Stimulated activated CD8-positive, alpha-beta memory T cell treated with anti-CD3 and anti-CD28 coated beads, Interleukin-7, amount 100 ng/mL, for 1 hour (primary cell): ENCODE measurements at places on chromosomes 1 and 21.
A peak's percentile ranks its signal among the peaks of the same experiment; 100 is the strongest.

DNA sequence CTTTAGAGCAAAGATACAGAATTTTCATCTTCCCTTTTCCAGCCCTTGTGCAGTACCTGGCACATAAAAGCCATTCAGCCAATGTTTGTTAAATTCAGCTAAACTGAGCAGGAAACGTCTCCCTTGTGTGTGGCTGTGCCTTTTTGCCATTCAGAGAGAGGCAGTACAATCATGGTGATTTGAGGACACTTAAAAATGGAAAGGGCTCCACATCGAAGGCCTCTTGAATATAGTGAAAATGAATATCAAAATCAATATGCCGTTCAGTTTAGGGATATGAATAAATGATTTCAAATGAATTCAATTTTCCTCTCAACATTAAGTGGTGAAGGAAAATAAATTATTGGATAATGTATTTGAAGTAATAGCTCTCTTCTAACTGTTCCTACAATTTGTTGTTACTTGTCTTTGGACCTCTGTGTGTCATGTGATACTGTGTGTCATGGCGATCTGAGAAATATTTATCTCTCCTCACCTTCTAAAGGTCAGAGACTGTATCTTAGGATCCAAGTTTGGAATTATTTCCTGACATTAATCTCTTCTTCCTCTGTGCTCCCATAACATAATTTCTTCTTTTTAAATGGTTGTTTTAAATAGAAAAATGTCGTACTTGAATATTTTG, 355.6 kb upstream of the ST6GALNAC5 start:
- no peak for DNase-seq

DNA sequence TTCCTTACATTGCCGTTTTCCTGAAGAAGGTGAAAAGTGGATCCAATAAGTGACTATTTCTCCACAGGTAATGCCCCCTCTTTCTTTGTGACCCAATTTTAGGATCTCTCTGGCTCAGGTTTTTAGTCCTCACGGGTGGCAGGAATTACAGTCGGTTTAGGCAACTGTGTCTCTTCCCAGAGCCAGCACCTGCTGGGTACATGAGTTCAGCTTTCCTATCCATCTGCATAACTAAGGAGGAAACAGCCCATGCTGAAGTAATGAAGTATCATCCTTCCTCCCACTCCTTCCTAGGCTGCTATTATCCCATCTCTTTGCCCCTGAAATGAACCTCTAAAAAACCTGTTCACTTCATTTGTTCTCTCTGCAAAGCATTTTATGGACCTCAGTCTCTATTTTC, 544.6 kb downstream of the NEGR1 start:
- no peak for DNase-seq

DNA sequence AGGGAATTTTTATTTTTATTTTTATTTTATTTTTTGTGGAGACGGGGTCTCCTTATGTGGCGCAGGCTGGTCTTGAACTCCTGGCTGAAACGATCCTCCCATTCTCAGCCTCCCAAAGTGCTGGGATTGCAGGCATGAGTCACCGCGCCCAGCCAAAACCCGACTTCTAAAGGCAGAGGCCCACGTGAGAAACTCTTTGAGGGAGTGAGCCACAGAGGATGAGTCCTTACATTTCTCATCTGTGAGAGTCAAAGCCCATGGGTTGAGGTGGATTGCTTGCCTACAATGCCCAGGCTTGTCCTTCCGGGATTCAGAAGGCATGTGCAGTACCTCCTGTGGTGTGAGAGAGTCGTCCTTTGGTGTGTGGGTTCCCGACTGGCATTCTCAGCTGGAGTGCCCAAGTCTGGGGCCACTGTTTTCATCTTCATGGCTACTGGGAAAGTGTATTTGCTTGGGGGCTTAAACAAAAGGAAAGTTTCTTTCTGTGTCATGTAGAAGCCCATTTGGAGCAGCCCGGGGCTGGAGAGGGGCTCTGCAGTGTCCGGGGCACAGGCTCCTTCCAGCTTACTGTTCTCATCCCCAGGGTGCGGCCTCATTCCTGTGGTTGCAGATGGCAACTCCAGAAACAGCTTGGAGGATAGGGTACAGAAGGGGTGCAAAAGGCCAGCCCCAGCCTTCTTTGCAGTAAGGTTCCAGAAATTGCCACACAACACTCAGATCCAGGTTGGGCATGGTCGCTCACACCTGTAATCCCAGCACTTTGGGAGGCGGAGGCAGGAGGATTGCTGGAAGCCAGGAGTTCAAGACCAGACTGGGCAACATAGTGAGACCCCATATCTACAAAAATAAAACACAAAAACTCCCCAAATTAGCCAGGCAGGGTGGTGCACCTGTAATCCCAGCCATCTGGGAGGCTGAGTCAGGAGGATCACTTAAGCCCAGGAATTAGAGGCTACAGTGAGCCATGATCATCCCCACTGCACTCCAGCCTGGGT, 29.4 kb upstream of the CSF3R start:
- DNase-seq = no peak

DNA sequence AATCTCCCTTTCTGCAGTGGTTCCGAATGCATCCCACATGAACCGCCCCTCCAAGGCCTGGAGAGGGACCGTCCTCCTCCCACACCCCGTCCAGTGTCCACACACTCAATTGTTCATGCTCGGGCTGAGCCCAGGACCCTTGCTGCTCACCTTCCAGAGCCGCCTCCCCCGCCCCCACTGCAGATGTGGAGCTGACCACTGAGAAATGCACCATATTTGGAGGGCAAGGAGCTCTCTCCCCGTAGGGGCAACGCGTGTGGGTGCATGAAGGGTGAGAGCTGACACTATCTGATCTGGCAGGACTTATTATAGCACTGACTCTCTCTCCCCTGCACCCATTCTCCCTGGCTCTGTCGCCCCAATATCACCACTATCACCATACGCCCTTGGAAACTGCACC, 4.0 kb upstream of the S100A3 start:
- DNase-seq = no peak

- no peak for DNase-seq
Measured at GRCh38 chr1:59549903-59550302, 253.0 kb downstream of the FGGY start.

GRCh38 chr1:167221126-167221737, 546 bp downstream of the POU2F1 start:
- DNase-seq = peak; percentile 6

DNA sequence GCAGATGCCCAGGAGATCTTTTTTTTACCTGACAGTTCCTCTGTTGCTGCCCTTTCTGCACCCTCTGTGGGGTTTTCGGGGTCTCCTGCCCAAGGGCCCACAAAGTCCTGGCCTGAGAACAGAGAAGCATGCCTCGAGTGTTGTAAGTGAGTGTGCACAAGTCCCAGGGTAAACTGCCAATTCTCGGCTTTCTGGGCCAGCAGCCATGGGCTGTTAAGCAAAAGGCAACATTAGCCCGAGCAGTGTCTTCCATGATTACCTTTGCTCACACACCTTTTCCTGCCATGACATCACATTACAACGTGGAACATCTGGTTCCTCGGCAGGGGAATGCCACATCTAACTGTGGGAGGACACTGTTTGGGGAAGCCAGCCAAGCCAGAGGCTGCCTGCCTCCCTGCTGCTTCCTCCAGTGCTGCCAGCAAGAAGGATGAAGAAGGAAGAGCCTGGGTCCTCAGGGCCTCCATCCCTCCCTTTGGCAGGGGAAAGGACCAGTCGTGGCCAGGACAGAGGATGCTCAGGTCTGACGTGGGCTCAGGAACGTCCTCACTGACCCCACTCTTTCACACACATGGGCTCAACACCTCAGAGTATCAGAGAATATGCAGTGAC, 485.9 kb downstream of the OMA1 start:
- DNase-seq = no peak

DNA sequence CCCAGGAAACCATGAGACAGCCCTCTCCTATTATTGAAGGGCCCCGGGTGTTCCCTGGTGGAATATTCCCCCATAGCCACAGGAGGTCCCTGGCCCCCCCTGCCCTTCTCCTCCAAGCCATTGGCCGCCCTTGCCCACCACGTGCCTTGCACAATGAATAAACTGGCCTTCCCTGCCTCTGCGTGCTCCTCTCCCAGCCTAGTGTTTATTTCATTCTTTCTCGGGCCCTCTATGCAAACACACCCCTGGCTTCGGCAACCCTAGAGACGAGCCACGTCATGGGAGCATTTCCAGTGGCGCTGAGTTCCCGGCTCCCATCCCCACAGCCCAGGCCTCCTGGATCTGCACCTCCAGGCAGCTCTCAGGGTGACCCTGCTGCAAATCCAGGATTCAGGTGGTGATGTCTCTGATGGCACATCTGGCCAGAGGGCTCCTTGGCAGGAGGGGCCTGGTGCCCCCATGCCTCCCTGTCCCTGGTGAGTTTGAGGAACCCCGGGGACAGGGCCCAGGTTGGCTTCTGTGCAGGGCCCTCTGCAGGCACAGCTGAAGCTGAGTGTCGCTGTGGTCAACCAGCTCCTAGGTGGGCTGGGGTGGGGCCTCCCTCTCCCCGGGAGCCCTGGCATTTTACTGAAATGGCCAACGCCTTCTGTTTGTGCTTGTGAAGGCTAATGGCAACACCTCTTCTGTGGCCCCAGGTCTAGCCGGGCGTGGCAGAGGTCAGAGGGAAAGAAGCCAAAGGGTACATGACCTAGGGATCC, 6.2 kb downstream of the KRTAP10-12 start:
- no peak for DNase-seq

DNA sequence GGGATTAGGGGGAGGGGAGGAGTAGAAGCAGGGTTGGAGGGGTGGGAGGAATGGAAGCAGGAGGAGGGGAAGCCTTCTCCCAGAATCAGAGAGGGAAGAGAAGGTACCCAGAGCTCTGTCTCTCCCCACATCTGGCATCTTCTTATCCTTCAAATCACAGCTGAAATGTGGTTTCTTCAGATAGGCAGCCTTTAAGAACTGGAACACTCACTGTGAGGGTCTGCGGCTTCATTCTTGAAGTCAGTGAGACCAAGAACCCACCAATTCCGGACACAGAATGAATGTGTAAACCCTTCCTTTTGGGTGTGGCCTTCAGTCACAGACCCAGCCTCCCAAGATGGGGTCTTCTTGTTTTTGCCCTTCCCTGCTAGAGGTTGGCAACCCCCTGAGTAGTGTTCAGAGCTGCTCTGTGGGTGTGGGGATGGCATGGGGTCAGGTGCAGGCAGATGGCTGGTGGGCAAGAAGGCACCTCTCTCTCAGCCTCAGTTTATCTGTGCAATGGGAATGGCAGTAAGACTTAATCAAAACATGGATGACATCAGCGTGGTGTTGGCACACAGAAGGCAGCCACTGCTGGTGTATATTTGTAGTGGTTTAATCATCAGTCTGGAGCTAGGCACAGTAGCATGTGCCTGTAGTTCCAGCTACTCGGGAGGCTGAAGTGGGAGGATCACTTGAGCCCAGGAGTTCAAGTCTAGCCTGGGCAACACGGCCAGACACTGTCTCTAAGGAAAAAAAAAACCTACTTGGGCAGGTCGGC, 7.2 kb downstream of the FAAH start:
- no peak for DNase-seq

DNA sequence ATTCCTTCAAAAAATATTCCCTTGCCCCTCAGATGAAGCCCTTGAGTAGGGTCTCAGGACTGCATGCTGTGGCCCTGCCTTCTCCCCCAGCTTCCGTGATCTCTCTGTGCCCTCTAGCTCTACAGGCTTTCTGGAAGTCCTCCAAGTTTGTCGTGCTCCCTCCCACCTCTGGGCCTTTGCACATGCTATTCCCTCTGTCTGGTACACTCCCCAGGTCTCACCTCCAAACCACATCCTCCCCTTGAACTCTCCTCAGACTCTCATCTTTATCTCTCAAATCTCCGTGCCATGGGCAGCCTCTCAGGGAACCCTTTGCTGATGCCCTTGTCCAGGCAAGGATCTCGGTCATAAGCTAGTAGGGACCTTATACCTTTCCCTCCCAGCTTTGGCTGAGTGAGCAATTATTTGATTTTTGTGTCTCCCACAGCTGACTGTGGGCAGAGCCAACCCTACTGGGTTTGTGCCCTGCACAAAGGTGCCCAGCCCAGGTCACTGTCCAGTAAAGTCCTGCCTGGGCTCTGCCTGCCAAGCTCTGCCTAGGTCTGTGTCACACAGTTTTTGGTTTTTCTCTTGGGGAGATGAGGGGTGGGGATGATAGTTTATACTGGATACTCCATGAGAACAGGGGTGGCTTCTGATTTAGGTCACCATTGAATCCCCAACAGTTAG, 188.1 kb downstream of the ZNF281 start:
- DNase-seq = no peak

DNA sequence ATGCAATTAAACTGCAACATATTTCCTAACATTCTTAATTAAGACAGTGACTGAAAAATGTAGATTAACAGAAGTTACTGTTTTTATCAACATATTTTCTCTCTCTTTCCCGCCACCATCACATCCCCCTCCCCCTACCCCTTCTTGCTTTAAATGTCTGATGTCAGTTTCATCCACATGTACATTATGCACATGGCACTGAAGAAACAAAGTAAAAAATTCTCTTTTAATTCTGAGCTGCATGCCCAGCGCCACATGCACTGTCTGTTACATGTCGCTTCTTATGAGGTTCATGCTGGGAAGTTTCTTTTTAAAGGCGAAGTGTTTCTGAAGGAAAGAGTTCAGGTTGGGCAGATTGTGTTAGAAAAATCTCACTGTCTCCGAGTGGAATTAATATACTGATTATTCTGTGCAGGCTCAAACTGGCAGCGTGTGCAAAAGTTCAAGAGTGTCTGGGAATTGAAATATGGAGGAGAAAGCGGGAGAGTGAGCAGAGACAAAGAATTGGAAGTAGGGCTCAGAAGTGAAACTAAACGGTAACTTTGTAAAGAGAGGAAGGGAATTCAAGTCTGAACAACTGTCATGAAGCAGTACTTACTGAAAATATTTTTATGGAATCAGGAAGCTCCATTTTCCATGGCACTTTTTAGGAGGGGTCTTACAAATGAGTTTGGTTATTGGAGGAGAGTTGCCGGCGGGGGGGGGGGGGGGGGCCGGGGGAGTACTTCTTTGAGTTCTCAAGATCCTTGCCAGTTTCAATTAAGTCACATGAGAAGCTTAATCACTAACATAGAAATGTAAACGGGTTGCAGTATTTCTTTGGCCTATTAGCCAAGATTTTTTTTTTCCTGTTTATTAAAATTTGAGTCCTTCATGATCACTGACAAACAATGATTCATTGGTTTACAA, 217.6 kb downstream of the SDCCAG8 start:
- no peak for DNase-seq

DNA sequence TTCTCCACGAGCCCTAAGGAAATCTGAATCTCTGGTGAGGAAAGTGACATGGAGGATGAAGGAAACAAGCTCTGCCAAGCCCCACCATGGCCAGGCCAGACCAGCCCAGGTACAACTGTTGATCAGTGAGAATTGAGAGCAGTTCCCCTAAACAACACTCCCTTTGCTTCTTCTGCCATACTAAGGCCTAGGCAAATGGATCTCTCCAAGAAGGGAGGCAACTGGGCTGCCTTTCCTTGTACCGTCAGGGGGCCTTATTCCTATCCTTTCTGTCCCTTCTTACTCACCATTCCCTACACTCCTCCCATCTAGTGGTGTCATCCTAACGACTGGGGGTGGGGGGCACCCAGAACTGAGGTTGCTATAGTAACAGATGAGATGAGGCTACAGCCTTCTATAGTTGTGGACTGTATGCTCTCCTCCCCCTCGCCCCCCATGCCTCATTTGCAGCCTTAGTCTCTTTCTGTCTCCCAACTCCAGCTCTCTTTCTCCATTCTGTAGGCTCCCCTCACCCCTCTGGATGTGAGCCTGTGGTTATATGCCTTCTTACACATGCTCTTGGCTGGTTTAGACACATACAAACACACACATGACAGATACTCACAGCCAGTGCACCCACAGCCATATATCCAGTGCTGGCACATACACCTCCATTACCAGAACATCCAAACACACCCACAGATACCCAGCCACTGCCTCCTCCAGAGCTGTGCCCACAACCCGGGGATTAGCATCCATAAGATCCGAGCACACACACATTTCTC, 3.6 kb downstream of the PEA15 start:
- DNase-seq = no peak

GRCh38 chr1:107936498-107937481, 28.2 kb downstream of the VAV3 start:
- DNase-seq = no peak
